Osteoblast (primary cell): ENCODE measurements at places on chromosomes 7 and 10.

GRCh38 chr7:142383841-142384492 is 126.1 kb upstream of the PRSS58 start:
- H3K4me3 ChIP-seq: peak overlapping the region; percentile 19
- peak overlapping the region; percentile 68 for H3K27ac ChIP-seq
- H3K27me3 ChIP-seq: no peaks in the 10 kb centered on the region
- DNase-seq: no peak
- no peaks in the 10 kb centered on the region for H3K36me3 ChIP-seq
- H3K4me1 ChIP-seq: peaks cover 17% of the 10 kb centered on the region

- DNase-seq: peak; percentile 63
- peak overlapping the region; percentile 87 for H3K27ac ChIP-seq
- peaks cover 53% of the 10 kb centered on the region for H3K36me3 ChIP-seq
- H3K4me3 ChIP-seq: peak overlapping the region; percentile 95
- H3K27me3 ChIP-seq: no peaks in the 10 kb centered on the region
These were observed 1.8 kb downstream of the PPIF start for GRCh38 chr10:79349072-79349491.

DNA sequence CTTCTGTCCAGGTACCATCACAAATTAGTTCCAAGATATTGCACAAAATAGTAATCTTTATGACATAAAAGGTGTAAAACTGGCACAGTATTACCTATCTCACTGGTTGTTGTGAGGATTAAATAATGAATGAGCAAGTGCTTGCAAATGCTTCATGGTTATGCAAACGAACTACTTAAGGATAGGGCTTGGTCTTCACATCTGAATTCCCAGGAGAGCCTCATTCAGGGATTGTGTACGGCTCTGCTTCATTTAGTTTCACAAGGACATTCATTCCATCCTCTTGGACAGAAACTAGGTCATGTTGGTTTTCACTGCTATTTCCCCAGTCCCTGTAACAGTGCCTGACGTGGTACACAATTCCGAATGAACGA is 12.1 kb downstream of the ABCA13 start:
- no peak overlapping the region for H3K27ac ChIP-seq
- H3K36me3 ChIP-seq: no peaks in the 10 kb centered on the region
- no peaks in the 10 kb centered on the region for H3K27me3 ChIP-seq
- no peak for DNase-seq
- no peak overlapping the region for H3K4me3 ChIP-seq

DNA sequence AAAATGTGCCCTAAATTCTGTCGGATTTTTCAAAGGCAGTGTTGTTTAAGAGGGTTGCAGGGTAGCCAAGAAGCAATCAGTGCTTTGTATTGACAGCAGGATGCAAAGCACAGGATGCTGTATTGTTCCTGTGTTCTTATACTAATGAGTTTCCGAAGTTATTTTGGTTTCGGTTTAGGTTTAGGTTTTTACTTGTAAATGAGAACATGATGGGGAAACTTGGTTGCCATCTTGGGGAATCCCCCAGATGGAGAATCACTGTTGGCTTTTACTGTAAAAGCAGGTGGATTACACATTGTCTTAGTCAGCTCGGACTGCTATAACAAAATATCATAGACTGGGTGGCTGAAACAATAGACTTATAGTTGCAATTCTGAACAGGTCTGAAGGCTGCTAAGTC is 72.1 kb downstream of the INHBA start:
- H3K4me3 ChIP-seq: no peak overlapping the region
- no peak for DNase-seq
- no peak overlapping the region for H3K27ac ChIP-seq
- no peaks in the 10 kb centered on the region for H3K4me1 ChIP-seq

GRCh38 chr10:9877978-9878377 is 1139.7 kb upstream of the CELF2 start:
- no peaks in the 10 kb centered on the region for H3K36me3 ChIP-seq
- no peaks in the 10 kb centered on the region for H3K27me3 ChIP-seq
- DNase-seq: no peak
- no peaks in the 10 kb centered on the region for H3K4me1 ChIP-seq
- H3K27ac ChIP-seq: no peak overlapping the region

GRCh38 chr10:123509338-123509737 is 156.8 kb upstream of the GPR26 start:
- DNase-seq: no peak
- H3K27me3 ChIP-seq: no peaks in the 10 kb centered on the region
- H3K4me1 ChIP-seq: no peaks in the 10 kb centered on the region
- no peak overlapping the region for H3K4me3 ChIP-seq

- no peaks in the 10 kb centered on the region for H3K4me1 ChIP-seq
- H3K36me3 ChIP-seq: no peaks in the 10 kb centered on the region
- peaks cover 3% of the 10 kb centered on the region for H3K27me3 ChIP-seq
- no peak overlapping the region for H3K27ac ChIP-seq
- DNase-seq: no peak
These were observed 86.2 kb downstream of the AOAH start for GRCh38 chr7:36638140-36638539.

DNA sequence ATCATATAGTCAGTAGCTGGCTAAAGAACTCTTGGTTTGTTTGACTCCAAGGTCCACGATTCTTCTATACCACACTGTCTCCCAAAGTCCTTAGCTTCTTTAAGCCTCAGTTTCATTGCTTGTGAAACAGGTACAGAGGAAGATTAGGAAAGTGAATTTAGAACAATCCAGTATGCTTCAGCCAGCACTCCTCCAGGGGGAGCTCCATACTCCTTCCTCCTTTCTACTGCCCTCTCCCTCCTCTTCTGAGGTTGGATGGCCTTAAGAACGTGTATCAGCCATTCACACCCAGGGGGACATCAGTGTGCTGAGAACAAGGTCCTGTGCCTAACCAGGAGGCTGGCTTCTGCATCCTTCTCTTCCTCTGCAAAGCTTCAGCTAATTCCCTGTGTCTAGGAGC is 54.8 kb upstream of the CALD1 start:
- peak; percentile 51 for DNase-seq
- H3K36me3 ChIP-seq: no peaks in the 10 kb centered on the region
- H3K4me1 ChIP-seq: peaks cover 60% of the 10 kb centered on the region
- H3K27me3 ChIP-seq: no peaks in the 10 kb centered on the region

GRCh38 chr10:33743429-33743857 is 409.0 kb upstream of the NRP1 start:
- H3K4me3 ChIP-seq: no peak overlapping the region
- DNase-seq: no peak
- H3K27me3 ChIP-seq: no peaks in the 10 kb centered on the region

DNA sequence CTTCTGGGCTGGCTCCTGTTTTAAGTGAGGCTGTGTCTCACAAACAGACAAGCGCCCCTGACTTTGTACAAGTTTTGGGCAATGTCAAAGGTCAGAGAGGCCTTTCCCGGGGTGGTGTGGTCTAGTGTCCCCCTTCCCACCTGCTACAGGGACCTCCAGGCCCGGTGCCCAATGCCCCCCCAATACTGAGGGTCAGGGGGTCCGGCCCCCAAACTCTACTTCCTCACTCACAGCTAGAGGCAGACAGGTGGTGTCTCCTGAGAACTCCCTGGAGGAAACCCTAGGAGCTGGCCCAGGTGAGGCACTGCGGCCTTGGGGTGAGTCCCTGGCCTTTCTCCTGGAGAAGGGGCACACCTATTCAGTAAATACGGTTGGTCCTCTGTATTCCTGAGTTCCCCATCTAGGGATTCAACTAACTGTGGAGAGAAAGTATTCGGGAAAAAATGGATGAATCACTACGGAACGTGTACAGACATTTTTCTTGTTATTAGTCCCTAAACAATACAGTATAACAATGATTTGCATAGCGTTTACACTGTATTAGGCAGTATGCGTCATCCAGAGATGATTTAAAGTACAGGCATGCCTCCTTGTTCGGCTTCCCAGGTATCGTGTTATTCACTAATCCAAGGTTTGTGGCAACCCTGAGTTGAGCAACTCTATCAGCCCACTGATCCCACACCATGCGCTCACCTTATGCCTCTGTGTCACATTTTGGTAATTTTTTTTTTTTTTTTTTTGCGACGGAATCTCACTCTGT is 308.1 kb downstream of the WDR37 start:
- H3K36me3 ChIP-seq: no peaks in the 10 kb centered on the region
- no peak for DNase-seq
- no peaks in the 10 kb centered on the region for H3K27me3 ChIP-seq
- H3K4me3 ChIP-seq: no peak overlapping the region

- H3K27ac ChIP-seq: no peak overlapping the region
- DNase-seq: peak; percentile 23
- H3K27me3 ChIP-seq: no peaks in the 10 kb centered on the region
These were observed 350.0 kb upstream of the AKR1E2 start for GRCh38 chr10:4475827-4476490.

GRCh38 chr7:100847360-100847759 is 5.2 kb upstream of the SLC12A9 start:
- H3K36me3 ChIP-seq: no peaks in the 10 kb centered on the region
- no peak overlapping the region for H3K4me3 ChIP-seq
- H3K4me1 ChIP-seq: peaks cover 4% of the 10 kb centered on the region
- no peak overlapping the region for H3K27ac ChIP-seq
- H3K27me3 ChIP-seq: no peaks in the 10 kb centered on the region

DNA sequence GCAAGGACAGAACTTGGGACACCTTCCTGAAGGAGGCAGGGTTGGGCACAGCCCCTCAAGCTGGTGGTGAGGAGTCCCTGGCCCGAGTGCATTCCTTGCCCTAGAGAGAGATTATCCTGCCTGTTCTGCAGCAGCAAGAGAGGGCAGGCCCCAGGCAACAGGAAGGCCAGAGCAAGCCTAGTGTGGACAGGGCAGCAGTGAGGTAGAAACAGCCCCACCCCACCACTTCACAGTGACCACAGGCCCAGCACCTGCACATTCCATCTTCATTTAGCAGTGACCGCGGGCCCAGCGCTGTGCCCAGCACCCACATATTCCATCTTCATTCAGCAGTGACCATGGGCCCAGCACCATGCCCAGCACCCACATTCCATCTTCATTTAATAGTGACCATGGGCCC is 16.4 kb upstream of the TMEM72 start:
- no peak for DNase-seq
- no peak overlapping the region for H3K4me3 ChIP-seq
- H3K27ac ChIP-seq: no peak overlapping the region
- H3K27me3 ChIP-seq: peaks cover 14% of the 10 kb centered on the region
- no peaks in the 10 kb centered on the region for H3K4me1 ChIP-seq

DNA sequence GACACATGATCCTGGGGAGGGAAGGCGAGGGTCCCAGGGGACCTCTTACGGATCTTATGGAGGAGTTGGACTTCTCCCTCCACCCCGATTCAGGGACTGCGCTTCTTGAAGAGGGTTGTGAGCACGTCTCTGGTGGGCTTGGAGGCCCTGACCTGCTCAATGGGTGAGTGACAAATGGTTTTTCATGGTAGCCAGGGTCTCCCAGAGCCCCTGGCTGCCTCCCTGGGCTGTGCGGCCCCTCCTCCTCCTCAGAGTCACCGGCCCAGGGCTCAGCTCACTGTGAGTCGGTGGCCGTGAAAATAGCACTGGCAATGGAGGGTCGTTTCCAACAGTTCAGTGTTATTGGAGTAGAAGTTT is 26.6 kb downstream of the INPP5A start:
- H3K27ac ChIP-seq: no peak overlapping the region
- no peak overlapping the region for H3K4me3 ChIP-seq
- no peaks in the 10 kb centered on the region for H3K36me3 ChIP-seq
- peaks cover 10% of the 10 kb centered on the region for H3K4me1 ChIP-seq
- DNase-seq: peak; percentile 39

DNA sequence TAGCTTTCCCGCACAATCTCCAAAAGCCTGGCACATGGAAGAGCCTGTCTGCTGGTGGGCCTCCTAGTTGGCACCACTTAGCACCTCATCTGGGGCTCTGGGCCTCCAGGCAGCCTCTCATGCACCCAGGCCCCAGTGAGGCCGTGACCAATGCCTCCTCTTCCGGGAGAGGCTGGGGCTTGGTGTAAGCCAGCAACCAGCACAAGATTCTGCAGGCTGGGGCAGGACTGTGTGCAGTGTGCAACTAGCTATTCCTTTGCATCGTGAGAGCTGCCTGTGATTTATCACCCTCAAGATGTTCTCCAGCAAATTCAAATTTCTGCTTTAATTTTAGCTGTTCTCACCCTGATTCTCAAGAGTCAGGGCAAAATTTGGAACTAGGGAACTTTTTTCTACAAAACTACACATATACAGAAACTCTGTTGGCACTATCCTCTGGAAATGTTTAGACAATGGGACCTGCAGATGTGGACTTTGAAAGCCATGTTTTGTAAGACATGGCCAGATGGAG is 603.7 kb upstream of the MKI67 start:
- H3K36me3 ChIP-seq: no peaks in the 10 kb centered on the region
- no peak overlapping the region for H3K27ac ChIP-seq
- no peak for DNase-seq
- no peaks in the 10 kb centered on the region for H3K27me3 ChIP-seq

- no peak for DNase-seq
- H3K36me3 ChIP-seq: no peaks in the 10 kb centered on the region
- H3K27ac ChIP-seq: no peak overlapping the region
- peaks cover 19% of the 10 kb centered on the region for H3K4me1 ChIP-seq
These were observed 91.0 kb downstream of the CUBN start for GRCh38 chr10:17038627-17039026.

DNA sequence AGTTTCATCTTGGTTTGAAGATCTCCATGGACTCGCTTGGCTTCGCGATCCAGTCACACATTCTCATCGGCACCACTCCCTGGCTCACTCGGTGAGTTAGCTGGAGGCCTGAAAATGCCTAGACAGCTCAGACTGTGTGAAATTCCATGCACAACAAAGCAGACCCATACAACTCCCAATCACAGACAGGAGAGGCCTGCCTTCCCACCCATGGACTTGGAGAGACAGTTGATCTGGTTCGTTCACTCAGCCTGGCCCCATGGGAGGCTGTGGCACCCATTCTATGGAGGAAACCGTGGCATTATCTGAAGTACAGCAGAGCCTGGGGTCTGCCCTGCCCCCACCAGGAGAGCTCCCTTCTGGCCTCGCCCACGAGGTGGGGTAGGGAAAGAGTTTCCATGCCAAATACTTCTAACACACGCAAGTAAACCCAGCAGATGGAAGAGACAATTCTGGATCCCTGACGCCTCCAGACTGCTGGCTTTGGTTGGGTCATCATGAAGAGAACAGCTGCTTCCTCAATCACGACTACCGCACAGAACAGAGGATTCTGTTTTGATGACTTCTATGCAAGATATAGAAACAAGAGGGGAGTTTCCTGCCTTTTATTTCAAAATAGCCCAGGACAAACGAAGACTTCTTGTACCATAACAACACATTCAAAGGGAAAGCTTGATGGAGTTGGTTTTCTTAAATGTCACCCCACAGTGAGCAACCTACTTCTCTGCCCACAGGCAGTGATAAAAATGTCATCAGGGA is 15.9 kb downstream of the FAM53B start:
- peaks cover 14% of the 10 kb centered on the region for H3K4me1 ChIP-seq
- H3K36me3 ChIP-seq: no peaks in the 10 kb centered on the region
- no peak overlapping the region for H3K4me3 ChIP-seq
- peak; percentile 38 for DNase-seq
- H3K27ac ChIP-seq: no peak overlapping the region

GRCh38 chr7:47180516-47180826 is 401.4 kb downstream of the TNS3 start:
- peaks cover 14% of the 10 kb centered on the region for H3K27me3 ChIP-seq
- no peaks in the 10 kb centered on the region for H3K36me3 ChIP-seq
- peaks cover 16% of the 10 kb centered on the region for H3K4me1 ChIP-seq
- DNase-seq: no peak
- no peak overlapping the region for H3K4me3 ChIP-seq
- no peak overlapping the region for H3K27ac ChIP-seq

- no peak for DNase-seq
- no peaks in the 10 kb centered on the region for H3K36me3 ChIP-seq
- no peak overlapping the region for H3K4me3 ChIP-seq
- no peaks in the 10 kb centered on the region for H3K27me3 ChIP-seq
These were observed 339.7 kb downstream of the THSD7A start for GRCh38 chr7:11492307-11492706.
